ENCODE measurements at places on chromosomes 1 and 21.

DNA sequence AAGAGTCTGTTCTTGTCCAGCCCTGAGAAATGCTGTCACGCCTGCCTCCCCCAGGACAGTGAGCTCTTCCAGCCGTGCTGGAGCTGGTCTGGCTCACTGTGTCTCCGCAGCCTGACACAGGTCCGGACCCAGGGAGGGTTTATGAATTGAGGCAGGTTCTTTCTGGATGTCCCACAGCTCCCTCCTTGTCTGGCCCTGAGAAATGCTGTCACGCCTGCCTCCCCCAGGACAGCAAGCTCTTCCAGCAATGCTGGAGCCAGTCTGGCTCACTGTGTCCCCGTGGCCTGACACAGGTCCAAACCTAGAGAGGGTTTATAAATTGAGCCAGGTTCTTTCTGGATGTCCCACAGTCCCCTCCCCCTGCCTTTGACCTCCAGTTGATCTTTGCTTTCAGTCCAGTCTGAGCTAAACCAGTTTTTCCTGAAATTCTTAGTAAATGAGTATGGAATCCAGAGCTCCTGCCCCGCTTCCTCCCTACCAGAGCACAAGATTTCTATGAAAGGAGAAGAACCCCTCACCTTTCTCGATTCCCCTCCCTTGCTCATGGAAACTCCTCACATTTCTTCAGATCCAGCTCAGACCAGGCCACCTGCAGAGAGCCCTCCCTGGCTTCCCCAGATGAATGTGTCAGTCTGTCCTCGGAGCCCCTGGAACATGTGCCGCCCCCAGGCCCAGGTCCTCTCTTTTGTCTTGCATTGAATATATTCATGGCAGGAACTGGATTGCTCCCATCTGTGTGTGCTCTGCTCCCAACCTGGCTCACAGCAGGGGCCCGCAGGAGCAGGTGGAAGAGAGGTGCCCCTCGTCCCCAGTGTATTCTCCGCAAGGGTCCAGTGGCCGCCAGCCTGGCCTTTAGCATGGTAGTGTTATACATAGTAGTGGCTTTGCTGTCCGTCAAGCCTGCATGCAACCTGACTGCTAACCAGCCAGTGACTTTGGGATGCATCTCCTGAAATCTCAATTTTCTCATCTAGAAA is 116.3 kb downstream of the EPHB2 start:
- peak; percentile 40 for DNase-seq

- DNase-seq = peak; percentile 31
These were observed 2.5 kb upstream of the ST3GAL3 start for GRCh38 chr1:43704838-43705237.

DNA sequence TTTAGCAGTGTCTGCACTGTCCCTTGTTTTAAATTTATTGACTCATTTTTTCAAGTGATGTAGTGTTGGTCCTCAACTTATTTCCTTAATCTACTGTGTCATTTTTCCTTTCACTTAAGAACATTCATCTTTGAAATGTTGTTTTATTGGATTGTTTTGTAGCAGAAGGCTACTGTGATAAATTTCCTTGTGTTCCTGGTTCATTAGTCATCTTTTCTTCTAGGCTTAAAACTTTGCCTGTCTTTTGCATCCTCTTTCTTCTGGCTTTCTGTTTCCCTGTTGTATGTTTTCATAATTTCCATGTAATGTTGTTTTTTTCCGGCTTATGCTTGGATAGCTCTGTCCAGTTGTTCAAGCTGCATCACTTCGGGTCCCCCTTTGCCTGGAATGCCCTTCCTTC is 61.9 kb downstream of the UBE2T start:
- DNase-seq = peak; percentile 49

- no peak for DNase-seq
These were observed 96.7 kb downstream of the GALNT2 start for GRCh38 chr1:230163719-230164118.

- DNase-seq = peak; percentile 38
These were observed 56.0 kb downstream of the PTPRU start for GRCh38 chr1:29292344-29292743.

- no peak for DNase-seq
These were observed 19.6 kb downstream of the BCL9 start for GRCh38 chr1:147560765-147561471.

- no peak for DNase-seq
These were observed 59.7 kb upstream of the TNFSF4 start for GRCh38 chr1:173266841-173267240.

GRCh38 chr1:204711947-204712701 is 26.6 kb upstream of the LRRN2 start:
- DNase-seq = no peak

DNA sequence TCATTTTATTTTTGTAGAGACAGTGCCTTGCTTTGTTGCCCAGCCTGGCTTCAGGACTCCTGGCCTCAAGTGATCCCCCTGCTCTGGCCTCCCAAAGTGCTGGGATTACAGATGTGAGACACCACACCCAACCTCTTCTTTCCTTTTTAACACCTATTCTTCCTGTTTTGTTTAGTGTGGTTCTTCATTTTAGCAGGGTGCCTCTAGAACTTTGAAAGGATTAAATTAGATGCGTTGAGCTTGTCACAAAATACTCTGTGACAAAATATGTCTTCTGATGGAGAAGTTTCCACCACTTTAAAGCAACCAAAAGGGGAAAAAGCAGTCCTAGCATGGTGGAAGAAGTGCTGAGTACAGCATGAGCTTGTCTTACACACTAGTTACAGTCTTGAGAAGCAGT is 42.0 kb downstream of the CDC14A start:
- no peak for DNase-seq

GRCh38 chr1:154964359-154964758 is 2.8 kb upstream of the PYGO2 start:
- no peak for DNase-seq

- DNase-seq = no peak
These were observed 263.2 kb downstream of the TM2D1 start for GRCh38 chr1:61461406-61462384.

- no peak for DNase-seq
These were observed 29.1 kb upstream of the CAPZB start for GRCh38 chr1:19514391-19514831.

DNA sequence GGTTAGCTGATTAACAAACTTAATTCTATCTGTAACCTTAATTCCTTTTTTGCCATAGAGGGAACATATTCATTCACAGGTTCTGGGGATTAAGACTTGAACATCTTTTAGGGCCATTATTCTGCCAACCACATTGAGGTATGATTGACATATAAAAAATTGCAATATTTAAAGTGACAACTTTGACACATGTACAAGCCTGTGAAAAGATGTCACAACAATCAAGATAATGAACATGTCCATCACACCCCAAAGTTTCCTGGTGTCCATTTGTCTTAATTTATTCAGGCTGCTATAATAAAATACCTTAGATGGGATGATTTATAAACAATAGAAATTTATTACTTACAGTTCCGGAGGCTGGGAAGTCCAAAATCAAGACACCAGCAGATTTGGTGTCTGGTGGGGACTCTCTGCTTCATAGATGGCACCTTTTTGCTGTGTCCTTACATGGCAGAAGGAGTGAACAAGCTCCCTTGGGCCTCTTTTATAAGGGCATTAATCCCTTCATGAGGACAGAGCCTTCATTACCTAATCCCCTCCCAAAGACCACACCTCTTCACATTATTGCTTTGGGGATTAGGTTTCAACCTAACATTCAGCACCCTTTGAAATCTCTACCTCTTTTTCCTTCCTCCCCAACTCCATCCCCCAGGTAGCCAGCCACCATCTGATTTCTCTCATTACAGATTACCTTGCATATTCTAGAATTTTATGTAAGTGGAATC is 33.0 kb upstream of the TP53BP2 start:
- no peak for DNase-seq

DNA sequence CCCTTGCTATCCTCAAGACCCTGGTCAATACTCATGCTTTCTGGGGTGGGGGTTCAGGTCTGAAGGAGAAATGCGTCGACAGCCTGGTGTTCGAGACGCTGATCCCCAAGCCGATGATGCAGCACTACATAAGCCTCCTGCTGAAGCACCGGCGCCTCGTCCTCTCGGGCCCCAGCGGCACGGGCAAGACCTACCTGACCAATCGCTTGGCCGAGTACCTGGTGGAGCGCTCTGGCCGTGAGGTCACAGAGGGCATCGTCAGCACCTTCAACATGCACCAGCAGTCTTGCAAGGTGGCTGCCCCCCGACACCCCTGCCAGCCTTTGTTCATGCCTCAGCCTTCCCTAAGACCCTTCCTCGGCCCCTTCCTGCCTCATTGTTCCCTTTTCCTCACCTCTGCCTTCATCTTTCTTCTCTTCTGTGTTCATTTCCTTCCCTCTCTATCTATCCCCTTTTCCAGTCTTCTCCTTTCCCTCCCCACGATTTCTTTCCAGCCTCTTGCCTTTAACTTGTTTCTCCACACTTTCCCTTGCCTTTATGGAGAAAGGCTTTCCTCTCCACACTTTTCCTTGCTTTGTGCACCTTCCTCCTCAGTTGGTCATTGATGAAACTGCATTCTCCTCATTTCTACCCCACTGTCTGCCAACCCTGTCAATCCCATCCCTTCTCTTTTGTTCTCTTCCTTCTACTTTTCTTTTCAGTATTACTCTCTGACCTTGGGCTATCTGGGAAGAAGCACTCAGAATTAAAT is 18.3 kb upstream of the IPO9 start:
- no peak for DNase-seq

- peak; percentile 82 for DNase-seq
These were observed 82.2 kb downstream of the NIBAN1 start for GRCh38 chr1:184892116-184892515.

DNA sequence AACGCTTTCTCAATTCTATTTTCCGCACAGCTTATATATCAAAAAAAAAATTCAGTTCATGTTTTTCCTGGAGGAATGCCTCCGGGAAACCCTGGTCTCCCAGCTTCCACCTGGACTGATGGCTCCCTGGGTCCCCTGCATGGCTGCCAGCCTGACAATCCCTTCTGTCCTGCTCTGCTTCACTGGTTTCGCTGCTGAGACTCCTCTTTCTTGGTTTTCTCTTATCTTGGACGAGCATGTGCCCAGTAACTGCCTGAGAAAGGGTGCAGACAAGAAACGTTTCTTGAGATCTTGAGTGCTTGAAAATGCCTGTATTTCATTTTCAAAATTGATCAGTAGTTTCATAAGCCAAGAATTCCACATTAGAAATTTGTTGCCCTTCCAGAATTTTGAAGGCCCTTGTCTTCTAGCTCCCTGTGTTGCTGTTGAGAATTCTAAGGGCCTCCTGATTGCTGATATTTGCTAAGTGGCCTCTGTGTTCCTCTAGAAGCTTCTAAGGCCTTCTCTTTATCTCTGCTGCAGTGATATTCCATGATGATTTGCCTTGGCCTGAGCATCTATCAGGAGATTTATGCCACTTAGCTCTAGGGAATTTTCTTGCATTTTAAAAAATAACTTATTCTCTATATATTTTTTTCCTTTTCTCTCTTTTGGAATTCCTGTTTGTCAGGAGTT is 44.7 kb downstream of the ETS2 start:
- no peak for DNase-seq

DNA sequence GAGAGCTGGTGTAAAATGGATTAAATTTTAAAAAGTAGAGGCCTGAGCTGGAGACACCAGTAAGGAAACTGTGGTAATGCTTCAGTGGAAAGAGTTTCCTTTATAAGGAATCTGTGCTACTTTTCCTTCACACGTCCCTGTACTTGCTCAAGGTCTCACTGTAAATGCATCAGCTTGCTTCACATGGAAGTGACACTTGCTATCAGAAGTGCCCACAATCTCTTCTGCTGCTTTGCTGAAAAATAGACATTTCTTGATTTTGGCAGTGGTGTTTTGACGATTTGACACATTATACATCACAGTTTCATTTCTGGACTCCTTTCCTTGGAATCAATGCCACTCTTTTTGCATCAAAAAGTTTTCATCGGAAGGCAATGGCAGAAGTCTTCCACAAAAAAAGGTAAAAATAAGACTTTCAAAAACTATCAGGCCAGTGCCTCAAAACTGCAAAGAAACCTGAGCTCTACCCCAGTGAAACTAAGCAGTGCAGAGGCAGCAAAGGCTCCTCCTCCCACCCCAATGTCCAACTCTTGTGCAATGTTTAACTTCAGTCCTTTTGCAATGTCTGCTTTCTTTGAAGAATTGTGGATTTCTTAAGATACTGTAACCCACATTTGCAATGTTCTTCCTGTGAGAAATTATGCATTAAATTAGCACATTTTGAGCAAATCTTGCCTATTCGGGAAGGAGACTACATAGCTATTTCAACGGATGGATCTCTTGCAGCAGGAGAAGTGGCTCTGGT is 18.4 kb upstream of the TSPAN2 start:
- DNase-seq = no peak

DNA sequence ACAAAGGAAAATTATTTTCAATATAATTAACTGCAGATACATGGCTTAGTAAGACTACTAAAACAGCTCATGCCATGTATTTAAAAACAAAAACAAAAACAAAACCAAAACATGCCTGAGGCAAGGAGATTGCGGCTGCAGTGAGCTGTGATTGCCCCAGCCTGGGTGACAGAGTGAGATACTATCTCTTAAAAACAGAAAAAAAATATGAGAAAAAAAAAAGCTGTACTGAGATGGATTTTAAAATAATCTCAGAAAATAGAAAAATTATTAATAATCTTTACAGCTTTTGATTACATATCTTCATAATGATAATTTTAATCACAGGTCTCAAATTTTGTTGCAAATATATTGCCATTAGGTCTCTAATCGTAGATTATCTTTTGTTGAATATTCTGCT is 24.0 kb upstream of the LIN9 start:
- DNase-seq = peak; percentile 23

GRCh38 chr1:118160806-118161205 is 24.2 kb downstream of the SPAG17 start:
- no peak for DNase-seq

DNA sequence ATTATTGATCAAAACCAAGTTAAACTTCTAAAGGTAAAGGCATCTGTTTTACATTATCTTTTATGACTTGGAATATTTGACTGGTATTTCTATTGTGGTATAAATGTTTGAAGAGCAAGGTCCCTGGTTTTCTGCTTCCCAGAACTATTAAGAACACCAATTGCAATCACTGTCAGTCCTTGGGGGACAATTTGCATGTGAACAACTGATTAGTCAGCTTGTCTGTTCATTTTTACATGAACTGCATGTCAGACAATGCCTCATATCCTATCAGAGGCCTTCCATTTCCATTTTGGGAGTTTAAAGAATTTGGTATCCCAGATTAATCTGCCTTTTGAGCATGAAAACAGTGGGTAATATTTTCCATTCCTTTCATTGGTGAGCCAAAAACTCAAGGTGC is 654.9 kb upstream of the USP24 start:
- no peak for DNase-seq

- DNase-seq = no peak
These were observed 263.1 kb downstream of the CAMTA1 start for GRCh38 chr1:7048395-7048794.

DNA sequence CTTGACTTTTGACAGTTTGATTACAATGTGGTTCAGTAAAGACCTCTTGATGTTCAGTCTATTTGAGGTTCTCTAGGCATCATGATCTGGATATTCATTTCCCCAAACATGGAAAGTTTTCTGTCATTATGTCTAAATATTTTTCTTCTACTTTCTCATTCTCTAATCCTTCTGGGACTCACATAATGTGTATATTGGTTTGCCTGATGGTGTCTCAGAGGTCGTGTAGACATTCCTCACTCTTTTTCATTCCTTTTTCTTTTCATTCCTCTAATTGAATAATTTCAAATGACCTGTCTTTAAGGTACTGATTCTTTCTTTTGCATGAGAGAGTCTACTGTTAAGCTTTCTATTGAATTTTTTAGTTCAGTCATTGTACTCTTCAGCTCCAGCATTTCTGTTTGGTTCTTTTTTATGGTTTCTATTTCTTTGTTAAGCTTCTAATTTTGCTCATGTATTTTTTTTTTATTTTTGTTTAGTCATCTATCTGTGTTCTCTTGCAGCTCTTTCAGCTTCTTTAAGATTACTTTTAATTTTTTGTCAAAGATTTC is 158.4 kb downstream of the GDAP2 start:
- DNase-seq = no peak

- no peak for DNase-seq
These were observed 77.1 kb downstream of the PIK3CD start for GRCh38 chr1:9728451-9729295.

Data from ELR (cell line).